Anterior cingulate cortex (tissue), 58 donors: ENCODE measurements at places on chromosomes 5 and 9.

DNA sequence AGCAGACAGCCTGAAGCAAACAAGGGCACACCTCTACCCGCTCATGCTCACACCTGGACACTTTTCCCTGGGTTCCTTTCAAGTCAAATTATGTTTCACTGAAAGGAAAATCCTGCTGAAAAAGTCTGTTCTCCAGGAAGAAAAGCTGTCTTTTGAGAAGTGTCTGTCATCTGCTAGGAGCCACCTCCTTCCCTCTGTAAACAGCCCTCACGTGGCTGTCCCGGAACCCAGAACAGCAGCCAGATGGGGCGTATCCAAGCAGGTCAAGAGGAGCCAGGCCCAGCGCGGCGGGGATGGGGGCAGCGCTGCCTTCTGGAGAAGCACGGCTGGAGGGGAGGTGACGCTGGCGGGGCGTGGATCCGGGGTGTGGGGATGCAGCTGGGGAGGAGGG lies at the start of gene PNPLA7:
TSS of gene PNPLA7 (minus strand) at position 172 of the 391 bp plus-strand sequence. CDS start 205 bp downstream, outside the sequence.
- DNase-seq: peak; percentile 79

DNA sequence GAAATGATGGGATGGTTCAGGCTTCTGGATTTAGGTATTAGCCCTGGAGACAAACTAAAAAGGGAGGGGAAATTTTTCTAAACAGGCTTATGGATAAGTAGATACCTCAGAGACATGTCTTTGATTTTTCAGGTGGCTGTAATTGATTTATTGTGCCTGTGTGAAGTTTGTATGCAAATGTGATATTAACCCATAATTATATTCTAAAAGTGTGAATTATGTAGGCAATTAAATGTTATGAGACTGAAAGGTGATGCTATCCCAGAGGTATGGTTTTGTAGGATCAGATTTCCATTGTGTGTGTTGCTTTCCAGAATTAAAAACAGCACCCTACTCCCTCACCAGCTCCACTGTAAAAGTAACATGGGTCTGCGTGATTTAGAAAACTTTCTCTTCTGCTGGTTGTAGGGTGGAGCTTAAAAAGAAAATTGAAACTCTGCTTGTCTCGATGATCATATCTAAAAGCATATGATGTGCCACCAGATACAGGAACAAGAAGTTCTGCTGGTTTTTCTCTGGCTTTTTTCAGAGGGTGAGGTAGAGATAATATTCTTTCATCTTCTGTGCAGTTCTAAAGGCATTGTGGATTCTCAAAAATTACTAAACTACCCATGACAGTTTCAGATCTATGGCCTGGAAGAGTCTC lies 71.8 kb upstream of the TAF11L2 start:
- DNase-seq: no peak

DNA sequence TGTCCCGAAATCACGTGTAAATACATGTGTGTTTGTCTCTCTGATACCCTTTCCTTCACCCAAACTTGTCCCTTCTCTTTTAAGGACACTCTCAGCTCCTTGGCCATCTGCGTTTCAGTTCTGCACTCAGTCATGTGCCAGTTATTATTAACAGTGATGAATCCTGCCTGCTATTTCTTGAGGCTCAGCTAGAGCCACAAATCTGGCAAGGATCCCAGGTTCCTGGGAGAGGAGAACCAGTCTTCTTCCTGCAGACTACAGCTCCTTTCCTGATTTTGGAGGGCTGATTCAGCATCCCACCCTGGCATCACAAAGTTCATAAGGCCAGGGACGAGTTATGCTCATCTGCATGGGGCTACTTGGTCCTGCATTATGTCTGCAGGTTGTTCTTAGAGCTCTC lies 5.6 kb downstream of the MAMDC2 start:
- peak; percentile 11 for DNase-seq

- DNase-seq: no peak
Observed at GRCh38 chr5:177336603-177337494, 14.6 kb downstream of the LMAN2 start.

DNA sequence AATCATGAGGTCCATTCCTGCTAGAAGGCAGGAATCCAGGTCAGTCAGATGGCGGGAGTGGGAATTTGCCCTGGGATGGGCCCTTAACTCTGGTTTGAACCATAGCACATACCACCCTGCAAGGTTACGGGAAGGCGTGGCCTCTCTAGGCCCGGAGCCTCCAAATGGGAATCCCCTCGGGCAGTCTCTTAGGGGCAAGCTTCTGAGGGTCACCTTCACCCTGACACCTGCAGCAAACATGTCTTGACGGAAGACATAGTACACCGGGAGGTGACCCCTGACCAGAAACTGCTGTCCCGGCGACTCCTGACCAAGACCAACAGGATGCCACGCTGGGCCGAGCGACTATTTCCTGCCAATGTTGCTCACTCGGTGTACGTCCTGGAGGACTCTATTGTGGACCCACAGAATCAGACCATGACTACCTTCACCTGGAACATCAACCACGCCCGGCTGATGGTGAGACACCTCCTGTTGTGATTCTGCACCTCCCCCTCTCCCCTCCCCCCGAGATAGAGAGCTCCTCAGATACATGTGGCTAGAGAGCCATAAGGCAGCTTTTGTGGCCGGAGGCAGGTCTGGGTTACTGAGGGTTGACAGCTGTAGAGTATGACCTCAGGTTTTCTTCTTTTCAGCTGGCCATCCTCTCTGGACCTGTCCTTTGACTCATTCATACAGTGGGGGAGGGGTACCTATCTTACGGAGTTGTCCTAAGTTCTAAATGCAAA lies 957 bp downstream of the PRELID1 start:
- no peak for DNase-seq

DNA sequence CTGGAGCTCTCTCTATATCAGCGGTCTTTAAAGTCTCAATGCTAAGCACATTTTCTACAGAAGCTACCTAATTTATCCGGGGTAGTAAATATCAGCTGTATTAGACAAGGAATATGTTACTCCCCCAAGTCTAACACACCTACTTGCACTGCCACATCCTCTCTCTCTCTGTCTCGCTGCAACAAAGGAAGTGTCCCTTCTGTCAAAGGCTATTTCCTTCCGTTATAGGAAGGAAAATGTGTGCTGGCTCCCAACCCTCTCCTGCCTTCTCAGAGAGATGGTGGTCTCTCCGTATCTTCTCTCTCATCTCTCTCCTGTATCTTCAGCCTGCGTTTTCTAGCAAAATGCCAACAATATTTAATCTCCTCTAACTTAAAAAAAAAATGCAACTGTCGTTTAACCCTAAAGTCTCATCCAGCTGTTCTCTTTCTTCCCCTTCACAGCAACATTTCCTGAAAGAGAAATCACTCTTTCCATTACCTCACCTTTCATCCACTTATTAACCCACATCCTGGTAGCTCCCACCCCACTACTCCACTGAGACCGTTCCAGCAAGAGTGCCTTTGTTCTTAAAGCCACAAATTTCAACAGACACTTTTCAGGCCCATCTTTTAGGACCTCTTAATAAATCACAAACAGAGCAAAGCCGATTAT lies 2.3 kb downstream of the TTF1 start:
- DNase-seq: no peak

- no peak for DNase-seq
Observed at GRCh38 chr9:108885643-108886348, 23.7 kb downstream of the ACTL7A start.
